ENCODE measurements at places on chromosomes 2 and 18.

DNA sequence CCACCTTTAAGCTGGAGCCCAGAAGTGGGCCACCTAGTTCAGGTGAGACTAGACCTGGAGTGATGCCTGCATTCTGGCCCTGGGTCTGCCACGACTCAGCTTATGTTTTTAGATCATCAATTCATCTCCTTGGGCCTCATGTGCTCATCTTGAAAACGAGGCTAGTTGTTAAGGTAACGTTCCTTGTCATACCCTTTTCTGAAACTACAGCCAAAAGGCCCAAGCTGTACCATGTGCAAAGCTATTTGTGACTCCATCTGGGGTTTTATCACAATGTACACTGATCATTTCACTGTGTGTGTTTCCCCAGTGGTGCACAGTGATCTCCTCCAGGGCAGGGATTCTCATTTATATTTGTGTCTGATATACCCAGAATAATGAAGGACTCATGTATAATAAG lies 138.4 kb upstream of the COPS8 start:
- no peak for DNase-seq

GRCh38 chr2:151961558-151961957 lies 133.3 kb upstream of the ARL5A start:
- DNase-seq = no peak

- no peak for DNase-seq
These were observed 16.2 kb downstream of the NEDD4L start for GRCh38 chr18:58060254-58060653.

DNA sequence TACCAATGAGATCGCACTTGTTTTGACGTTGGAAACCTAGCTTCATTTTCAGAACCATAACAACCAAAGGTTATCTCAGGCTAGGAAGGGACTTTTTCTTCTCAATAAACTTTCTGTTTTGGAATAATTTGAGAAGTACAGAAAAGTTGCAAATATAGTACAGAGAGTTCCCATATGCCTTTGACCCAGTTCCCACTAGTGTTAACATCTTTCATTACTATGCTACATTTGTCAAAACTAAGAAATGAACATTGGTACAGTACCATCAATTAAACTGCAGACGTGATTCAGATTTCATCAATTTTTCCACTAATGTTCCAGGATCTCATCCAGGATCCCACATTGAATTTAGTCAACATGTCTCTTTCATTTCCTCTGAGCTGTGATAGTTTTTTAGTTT lies 111.6 kb downstream of the ATL2 start:
- DNase-seq = no peak

- peak; percentile 83 for DNase-seq
These were observed 64.9 kb downstream of the DNMT3A start for GRCh38 chr2:25276569-25277465.

- DNase-seq = no peak
These were observed 977.9 kb upstream of the CNTNAP5 start for GRCh38 chr2:123047186-123047585.

- no peak for DNase-seq
These were observed 15.2 kb upstream of the AGAP1 start for GRCh38 chr2:235478609-235479008.

DNA sequence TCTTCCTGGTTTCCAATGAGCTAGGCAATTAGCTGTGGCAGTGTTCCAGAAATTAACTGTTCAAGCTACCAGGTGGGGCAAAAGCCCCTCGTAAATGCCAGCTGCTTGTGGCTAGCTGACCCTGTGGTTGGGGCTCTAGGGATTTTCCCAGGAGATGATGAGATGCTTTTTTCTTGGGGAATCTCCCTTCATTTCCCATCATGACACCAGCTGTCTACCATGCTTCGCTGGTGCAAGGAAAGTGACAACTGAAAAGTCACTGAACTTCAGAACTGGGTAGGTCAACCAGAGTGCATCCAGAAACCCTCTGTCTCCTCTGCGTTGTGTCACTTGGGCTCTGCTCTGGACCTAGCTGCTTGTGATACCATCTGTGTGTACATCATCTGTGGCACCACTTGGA lies 386.5 kb upstream of the DCC start:
- no peak for DNase-seq

- no peak for DNase-seq
These were observed 135.3 kb downstream of the KLHL29 start for GRCh38 chr2:23520256-23520655.

- no peak for DNase-seq
These were observed 2.5 kb upstream of the HOXD4 start for GRCh38 chr2:176148751-176149421.

DNA sequence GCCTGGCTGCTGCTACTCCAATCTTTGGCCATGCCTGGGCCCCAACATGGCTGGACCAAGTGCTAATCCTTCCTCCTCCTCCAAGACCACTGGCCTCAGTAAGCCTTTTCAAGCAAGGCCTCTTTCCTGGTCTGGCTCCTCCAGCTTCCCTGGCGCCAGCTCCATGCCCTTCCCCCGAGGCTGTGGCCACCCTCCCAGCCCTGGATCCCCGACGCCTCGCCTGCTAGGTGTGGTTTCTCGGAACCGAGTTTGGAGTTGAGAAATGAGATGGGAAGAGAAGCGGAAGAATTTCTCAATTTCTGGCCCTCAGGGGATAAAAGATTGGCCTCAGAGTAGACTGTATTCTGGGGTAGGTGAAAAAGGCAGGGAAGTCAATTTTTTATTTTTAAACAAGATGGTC lies 46.4 kb downstream of the ADCY3 start:
- DNase-seq = no peak

GRCh38 chr2:19876751-19877150 lies 25.0 kb downstream of the TTC32 start:
- DNase-seq = no peak

GRCh38 chr2:46471-47345 lies at the start of gene FAM110C:
Gene FAM110C (minus strand): TSS chr2:46505. CDS start chr2:46385, 120 bp downstream.
- DNase-seq = peak; percentile 53

- DNase-seq = no peak
These were observed 1231.6 kb upstream of the GYPC start for GRCh38 chr2:125424266-125424785.

DNA sequence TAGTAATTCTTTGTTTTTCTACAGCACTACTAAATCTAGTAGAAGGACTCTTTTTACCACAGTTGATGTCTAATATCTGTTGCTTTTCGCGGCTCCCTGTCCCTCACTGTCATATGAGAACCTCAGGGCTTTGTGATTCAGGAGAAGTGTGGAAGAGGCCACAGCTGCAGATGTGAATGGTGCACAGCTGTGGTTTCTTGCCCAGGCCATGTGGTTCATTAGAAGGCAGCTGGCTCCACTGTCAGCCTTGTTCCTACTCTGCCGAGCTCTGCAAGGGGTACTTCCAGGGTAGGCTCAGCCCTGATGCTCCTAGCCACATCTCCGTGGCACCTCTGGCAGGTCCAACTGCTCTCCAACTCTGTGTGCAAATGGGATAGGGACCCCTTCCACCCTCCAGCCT lies 83.9 kb downstream of the APOB start:
- no peak for DNase-seq

GRCh38 chr2:30639836-30640235 lies 167.4 kb downstream of the CAPN13 start:
- DNase-seq = no peak

- DNase-seq = no peak
These were observed 124.8 kb upstream of the TACR1 start for GRCh38 chr2:75324141-75324540.

GRCh38 chr2:181304011-181304844 lies 153.0 kb upstream of the ITGA4 start:
- DNase-seq = no peak

GRCh38 chr2:52416340-52416739 lies 1351.3 kb upstream of the CHAC2 start:
- no peak for DNase-seq

DNA sequence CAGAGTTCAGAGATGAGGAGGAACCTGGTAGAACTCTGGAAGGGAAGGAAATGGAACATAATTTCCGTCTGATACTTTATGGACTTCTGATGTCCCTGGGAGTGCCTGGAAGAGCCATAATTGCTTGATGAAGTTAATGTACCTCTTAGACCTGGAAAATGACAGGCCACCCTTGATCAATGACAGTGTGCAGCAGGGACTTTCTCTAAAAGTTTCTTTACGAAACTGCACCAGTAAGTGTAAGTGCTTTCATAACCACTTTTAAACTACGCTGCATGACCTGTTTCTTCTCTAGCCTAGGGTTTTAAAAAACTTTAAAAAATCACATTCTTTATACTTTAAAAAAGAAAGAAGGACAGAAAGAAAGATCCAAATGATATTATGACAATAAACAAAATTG lies 164.5 kb downstream of the LPIN1 start:
- DNase-seq = no peak

DNA sequence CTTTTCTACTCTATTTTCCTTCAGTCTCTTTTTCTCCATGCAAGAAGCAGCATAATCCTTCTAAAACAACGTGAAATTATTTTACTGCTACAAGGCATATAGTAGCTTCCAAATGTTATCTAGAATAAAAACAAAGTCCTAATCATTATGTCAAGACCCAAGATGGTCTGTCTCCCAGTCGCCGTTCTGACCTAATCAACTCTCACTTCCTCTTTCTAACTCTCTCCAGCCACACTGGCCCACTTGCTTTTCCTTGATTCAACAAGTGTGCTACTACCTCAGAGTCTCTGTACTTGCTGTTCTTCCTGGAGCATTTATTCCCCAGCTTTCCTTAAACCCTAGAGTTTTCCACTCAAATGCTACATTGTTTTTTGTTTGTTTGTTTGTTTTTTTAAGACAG lies 1491.2 kb downstream of the LRP1B start:
- DNase-seq = no peak

- peak; percentile 22 for DNase-seq
These were observed 28.5 kb upstream of the NOSTRIN start for GRCh38 chr2:168773719-168774521.

GRCh38 chr2:200615247-200615646 lies 29.4 kb downstream of the AOX1 start:
- no peak for DNase-seq

DNA sequence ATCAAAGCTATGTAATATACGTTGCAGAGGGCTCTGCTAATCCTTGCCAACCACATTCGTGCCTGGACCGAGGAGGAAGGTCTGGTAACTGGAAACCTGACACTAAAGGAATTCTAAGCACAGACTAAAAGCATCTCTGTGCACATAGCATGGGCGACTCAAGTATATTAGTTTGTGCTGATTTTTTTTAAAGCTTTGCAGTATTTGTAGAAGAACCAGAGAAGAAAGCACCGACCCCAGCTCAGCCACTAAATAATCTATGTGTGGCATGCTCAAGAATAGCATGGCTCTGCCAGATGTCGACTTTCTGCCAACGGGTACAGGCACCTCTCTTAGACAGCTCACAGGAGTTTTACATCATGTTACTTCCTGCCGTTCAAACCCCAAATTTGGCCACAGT lies 73.2 kb upstream of the NRP2 start:
- no peak for DNase-seq

- no peak for DNase-seq
These were observed 50.4 kb downstream of the CLIP4 start for GRCh38 chr2:29165362-29166241.

DNA sequence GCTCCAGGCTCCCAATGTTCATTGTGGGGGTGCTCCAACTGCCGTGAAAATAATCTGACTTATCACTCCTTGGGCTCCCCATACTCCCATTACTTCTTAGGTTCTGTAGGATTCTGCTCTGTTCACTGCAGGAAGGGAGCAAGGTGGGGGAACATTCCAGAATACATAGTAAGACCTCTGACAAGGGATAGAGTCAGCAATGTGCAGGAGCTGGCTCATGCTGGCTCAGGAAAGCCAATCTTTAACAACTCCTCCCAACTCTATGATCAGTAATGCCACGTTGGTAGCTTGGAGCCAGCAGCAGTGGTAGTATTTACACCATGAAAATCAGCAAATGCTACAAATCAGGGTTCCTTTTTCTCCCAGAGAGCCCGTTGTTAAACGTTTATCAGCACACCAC lies 44.4 kb downstream of the FECH start:
- no peak for DNase-seq

DNA sequence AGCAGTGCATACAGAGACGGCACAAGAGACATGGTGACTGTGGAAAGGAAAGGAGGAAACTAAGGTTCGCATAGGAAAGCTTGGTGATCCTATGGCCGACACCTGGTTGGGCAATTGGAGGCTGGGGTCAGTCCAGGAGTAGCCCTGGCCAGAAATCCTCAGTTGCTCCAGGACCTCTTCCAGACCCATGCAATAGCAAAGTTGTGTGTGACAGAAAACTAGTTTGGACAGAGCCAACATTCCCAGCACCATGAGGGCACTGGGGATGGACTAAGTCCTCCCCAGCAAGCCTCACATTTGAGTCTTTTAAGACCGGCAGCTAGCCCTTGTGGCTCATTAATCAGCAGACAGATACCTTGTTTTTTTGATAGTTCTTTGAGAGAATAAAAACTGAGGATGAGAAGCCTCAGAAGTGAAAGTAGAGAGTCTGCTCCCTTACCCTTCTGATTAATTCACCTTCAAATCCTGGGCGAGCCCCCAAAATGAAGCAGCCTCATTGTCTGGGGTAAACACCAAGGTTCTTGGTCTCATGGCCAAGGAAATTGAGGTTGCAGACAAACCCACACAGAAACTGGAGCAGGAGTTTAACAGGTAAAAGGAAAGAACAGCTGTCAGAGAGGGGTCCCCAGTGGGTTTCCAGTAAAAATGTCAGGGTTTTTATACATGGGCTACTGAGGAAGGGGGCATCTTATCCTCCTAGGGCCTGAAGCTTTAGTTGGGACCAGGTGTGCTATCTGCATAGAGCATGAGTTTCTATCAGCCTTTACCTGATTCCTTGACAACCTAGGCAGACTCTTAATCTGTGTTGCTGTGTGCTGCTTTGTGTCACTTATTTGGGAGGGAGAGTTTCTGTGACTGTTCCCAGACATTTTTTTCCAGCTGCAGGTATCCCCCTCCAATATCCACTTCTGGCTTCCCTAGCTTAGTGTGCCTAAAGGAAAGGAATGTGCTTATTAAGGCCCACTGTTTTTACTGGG lies 39.1 kb downstream of the STK17B start:
- peak; percentile 60 for DNase-seq

- DNase-seq = peak; percentile 49
These were observed at the start of gene ACVR2A for GRCh38 chr2:147844697-147845410. Gene ACVR2A (plus strand): TSS chr2:147845029. CDS start chr2:147845153, 124 bp downstream.

- no peak for DNase-seq
These were observed 288.4 kb downstream of the SOX11 start for GRCh38 chr2:5980450-5981190.

DNA sequence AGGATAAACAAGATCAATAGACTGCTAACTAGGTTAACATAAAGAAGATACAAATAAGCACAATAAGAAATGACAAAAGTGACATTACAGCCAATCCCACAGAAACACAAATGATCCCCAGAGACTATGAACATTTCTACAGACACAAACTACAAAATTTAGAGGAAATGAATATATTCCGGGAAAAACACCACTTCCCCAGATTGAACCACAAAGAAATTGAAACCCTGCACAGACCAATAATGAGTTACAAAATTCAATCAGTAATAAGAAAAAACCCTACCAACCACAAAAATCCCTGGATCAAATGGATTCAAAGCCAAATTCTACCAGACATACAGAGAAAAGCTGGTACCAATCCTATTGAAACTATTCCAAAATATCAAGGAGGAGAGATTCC lies 232.4 kb upstream of the RBMS1 start:
- DNase-seq = no peak

- DNase-seq = no peak
These were observed 3.4 kb downstream of the CSRNP3 start for GRCh38 chr2:165472922-165473321.

GRCh38 chr2:72793798-72794440 lies 31.9 kb downstream of the EXOC6B start:
- no peak for DNase-seq

- no peak for DNase-seq
These were observed 117.0 kb downstream of the HIBCH start for GRCh38 chr2:190202604-190203003.

GRCh38 chr18:49193897-49194296 lies 243.1 kb upstream of the SMAD7 start:
- DNase-seq = no peak

- DNase-seq = no peak
These were observed 18.7 kb upstream of the NCKAP5 start for GRCh38 chr2:133586978-133587377.

Measured in activated CD4-positive, alpha-beta T cell treated with anti-CD3 and anti-CD28 coated beads, Interleukin-2, amount 50 U/mL, for 48 hours (primary cell).